ENCODE measurements at places on chromosomes 12 and 14.

DNA sequence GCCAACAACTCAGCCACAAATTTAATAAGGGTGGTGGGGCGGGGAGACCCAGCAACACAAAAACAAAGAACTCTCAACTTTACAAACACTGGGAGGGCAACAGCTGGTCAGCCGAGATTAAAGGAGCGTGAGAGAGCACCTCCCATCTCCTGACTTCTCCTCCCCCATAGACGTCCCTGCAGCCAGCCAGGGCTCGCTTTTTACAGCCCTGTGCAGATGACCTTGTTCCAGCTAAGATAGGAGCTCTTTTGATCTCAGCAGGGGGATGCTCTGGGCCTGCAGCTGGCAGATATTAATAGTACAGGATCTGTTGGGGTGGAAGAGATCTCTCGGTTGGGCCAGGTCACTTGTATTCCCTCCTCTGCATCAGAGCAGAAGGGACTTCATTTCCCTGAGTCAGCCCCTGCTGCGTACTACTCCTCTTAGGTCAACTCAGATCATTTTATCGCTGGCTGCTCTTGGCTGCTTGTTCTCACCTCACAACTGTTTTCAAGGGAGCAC is 475.8 kb downstream of the RAD51B start:
- DNase-seq: no peak

- DNase-seq: no peak
Observed at GRCh38 chr12:32149489-32149888, 42.8 kb downstream of the BICD1 start.

DNA sequence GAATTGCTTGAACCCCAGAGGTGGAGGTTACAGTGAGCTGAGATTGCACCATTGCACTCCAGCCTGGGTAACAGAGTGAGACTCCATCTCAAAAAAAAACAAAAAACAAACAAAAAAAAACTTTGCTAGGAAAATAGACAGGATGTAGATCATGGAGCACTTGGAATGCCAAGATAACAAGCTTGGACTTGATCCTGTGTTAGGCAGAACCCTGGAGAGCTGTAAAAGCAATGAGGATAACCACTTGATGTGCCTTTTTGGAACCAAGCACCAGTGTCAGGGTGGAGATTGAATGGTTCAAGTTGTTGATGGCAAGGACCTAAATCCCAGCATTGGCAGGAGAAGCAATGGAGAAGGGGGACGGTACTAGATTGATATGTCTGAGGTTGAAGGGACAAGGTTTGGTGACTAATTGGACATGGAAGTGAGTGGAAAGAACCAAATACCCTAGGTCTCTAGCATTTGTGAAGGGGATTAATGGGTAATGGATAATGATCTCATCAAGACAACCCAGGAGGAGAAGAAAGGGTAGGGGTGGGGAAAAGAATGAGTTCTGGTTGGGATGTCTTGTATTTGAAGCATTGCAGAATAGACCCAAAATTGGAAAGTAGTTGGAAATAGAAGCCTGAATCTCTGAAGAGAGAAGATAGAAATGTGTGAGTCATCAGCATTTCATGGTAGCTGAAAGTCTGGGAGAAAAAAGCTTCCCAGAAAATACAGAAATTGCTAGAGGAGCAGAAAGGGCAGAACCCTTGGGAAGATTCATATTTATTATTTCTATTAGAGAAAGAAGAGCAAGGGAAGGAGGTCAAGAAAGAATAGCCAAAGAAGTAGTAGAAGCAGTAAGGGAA is 176.7 kb downstream of the NUAK1 start:
- DNase-seq: no peak

DNA sequence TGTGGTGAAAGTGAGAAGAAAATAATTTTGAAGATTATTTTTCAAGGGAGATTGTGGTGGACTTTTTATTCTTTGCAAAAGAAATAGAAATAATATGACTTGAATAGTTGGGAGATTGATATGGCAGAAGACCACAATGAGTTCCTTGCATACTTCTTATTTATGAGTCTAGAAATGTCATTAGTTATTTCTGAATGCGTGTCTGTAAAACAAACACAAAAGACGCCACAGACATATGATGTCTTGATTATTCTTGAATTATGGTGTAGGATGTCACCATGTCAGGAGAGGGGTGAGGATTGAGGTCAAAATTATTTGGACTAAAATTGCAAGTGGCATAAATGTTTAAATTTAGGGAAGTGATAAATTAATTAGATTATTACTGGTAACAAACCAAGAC is 440.7 kb upstream of the PDE3A start:
- no peak for DNase-seq

GRCh38 chr14:68976160-68977067 is 2.7 kb downstream of the ACTN1 start:
- no peak for DNase-seq

DNA sequence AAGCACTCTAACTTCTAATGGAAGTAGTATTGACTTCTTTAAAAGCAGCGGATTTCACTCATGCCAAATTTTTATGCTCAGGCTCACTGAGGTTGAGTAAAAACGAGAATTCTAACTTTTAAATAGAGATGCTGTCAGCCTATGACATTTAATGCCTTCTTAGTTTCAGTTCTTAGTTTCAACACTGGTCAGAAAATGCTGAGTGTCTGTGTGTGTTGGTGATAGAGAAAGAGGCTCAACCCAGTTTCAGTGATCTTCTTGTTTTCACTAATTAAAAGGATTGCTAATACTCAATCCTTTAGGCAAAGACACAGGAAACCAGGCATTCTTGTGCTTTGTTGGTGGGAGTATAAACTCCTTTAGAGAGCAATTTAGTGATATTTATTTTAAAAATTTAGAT is 31.0 kb downstream of the PEBP1 start:
- DNase-seq: no peak

DNA sequence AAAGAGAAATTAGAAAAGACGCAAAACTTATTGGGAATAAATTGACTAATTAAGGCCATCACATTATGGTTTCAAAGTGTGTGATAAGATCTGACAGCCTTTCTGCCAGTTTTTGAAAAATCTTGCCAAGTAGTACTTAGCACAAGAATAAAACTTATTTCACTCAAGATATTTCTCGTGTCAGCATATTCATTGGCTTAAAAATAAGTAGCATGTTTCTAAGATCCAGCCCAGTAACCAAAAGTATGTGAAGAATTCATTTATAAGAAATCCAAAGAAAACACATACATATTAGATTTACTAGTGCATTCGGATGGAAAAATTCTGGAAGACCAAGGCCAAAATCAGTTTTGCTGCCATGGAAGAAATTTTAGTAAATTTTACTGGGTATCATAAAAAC is 1135.0 kb downstream of the GALC start:
- no peak for DNase-seq

DNA sequence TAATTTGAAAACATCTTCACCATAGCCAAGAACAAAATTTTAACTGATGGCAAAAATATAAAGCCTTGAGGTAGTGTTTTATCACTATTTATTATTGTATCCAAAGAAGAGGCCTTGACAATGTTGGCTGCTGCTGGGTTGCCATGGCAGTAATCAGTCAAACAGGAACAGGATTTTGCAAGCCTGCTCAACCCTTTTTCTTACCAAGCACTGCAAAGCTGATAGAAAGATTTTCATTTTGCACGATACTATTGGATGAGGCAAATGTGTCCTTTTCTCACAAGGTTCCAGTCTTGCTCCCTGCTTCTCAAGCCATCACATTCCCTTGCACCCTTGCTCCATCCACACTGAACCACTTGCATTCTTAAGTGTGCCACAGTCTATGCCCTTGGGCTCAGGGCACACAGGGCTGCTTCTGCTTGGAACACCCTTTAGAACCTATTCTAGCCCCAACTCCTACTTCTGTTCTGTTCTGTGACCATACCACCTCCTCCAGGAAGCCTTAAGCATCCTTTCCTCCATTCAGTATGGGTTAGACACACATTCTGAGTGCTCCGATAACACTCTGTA is 76.5 kb upstream of the AMIGO2 start:
- DNase-seq: no peak

DNA sequence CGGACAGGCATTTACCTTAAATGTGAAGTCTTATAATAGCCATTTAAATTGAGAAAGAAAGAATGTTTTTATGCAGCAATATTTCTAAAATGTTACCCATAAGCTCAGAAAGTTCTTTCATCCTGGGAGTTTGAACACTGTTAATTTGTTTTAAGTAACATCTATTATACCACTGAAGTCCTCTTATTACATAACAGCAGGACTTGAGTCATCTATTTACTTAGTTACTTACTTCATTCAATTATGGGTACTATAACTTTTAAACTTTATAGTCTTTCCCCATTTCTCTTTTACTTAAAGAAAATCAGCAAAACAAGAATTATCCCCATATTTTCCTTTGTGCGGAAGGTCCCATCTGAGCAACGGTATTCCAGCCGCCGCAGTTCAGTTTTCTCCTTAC is 473.1 kb downstream of the ETNK1 start:
- DNase-seq: no peak

DNA sequence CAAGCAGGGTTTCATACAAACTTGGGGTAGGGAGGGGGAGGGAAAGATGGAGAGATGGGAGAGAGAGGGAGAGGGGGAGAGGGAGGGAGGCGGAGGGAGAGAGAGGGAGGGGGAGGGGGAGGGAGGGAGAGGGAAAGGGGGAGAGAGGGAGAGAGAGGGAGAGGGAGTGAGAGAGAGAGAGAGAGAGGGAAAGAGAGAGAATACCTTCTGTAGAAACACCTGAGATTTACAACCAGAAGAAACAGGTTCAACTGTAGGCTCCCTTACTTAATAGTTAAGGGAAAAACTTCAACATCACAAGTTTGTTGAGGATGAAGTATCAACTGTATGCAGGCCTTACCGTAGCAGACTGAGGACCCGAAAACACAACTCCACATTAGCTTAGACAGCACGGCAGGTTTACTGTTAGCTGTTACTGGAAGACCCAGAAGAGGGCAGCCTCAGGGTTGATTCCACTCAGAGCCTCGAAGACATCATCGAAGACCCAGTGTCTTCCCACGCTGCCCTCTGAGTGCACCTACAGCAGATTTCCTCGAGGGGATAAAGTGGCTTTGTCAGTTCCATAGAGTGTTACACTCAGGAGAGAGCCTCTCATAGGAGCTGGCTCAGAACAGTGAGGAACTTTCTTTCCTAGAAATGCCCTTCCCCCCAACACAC is 72.4 kb downstream of the NT5DC3 start:
- no peak for DNase-seq

GRCh38 chr12:50556273-50556672 is 51.5 kb downstream of the DIP2B start:
- DNase-seq: no peak

DNA sequence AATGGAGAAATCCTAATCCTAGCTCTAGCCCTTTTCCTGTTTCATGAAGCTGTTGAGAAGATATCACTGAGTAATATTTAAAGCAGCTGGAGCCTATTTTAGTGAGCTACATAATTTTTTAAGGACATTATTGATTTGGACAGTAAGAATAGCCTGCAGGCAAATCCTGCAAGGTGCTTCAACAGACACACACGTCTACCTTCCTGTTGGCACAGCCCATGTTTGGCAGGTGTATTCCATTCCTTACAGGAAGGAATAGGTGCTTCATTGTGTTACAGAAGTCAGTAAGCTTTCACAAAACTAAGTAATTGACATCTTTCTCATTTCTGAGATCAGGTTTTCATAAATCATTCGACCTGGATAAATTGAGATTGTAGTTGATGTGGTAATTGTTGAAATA is 50.6 kb downstream of the FOXA1 start:
- DNase-seq: no peak

- DNase-seq: no peak
Observed at GRCh38 chr12:130589540-130590317, 126.4 kb downstream of the RIMBP2 start.

DNA sequence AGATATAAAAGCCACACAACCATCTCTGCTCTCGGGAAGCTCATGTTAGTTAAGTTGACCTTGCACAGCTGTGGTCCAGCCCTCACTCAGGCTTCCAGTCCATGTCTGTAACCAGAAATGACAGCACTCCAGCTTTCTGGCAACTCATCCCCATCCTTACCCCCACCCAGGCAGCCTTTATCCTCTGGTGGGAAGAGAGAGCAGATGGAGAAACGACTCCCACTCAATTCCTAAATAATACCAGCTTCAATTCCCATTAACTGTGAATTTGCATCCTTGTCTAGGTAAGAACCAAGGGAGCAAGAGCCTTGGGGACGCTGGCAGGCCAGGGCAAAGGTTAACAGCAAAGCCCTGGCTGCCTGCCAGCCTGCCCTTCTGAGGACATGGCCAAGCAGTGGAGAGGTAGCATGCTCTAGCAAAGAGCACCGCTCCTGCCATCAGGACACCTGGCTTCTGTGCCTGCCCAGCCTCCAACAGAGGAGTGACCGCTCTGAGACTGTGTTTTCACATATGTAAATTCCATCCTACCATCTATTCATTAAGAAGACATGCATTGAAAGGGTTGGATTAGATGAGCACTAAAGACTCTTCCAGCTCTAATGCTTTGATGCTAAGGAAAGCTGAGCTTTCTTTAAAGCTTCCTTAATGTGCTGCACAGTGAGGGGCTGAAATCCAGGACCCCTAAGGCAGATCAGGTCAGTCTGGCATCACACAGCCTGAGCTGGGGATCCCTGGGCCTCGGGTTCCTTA is 236.1 kb downstream of the GRIN2B start:
- DNase-seq: no peak

- no peak for DNase-seq
Observed at GRCh38 chr12:122085591-122085990, 7.0 kb downstream of the MLXIP start.

DNA sequence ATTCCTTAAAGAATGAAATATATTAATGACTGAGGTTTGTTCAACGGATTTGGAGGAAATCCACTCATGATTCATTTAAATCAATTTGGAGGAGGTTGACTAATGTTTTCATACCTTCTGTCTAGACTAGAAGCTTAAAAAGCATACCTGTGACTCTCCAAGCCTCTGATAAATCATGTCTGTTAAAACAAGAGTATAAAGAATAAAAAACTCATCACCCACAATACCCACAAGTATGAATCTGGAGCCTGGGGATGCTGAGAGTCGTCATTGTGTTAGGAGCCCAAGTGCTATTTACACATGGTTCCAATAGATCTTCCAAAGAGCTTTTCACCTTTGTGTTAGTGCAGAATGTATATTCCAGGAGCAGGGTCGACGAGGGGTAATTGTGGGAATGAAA is 86.8 kb upstream of the ADAMTS20 start:
- no peak for DNase-seq

DNA sequence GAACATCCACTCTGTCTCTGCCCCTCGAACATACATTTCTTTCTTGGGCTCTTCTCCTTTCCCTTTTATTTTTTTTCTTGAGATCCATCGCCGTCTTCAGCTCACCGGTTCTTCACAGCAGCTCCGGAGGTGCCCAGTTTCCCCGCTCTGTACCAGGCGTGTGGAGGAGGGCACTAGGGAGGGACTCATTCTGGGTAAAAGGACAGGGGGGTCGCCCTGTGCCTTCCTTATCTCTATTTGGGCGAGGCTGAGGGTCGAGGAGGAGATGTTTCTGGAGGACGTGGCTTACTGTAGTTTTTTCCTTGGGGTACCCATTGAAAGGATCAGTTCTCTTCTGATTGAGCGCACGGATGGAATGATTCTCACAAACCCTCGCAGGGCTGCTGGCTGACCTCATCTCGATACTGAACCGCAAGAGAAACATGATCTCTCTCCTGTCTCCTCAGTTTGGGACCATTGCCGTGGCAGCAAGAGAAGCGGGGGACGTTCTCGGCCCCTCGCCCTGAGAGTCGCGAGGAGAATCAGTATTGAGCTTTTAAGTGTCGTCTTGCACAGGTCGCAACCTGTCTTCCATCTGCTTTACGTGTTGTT is 386 bp downstream of the LIN52 start:
- DNase-seq: no peak

GRCh38 chr12:107515446-107515958 is 170.1 kb upstream of the PWP1 start:
- DNase-seq: no peak

GRCh38 chr12:123150275-123150743 is 581 bp downstream of the PITPNM2 start:
- DNase-seq: no peak

GRCh38 chr12:96570579-96570978 is 81.2 kb downstream of the CFAP54 start:
- DNase-seq: no peak

Measured in CD4-positive, alpha-beta T cell treated with Interleukin-4 for 1 hour (primary cell).